ENCODE measurements at places on chromosomes 6 and 20.

GRCh38 chr20:16201191-16201590, 372.1 kb downstream of the KIF16B start:
- no peak for DNase-seq

GRCh38 chr6:26594730-26595632, 1.8 kb upstream of the ABT1 start:
- DNase-seq = no peak

- DNase-seq = no peak
These were observed 2.5 kb downstream of the PHACTR1 start for GRCh38 chr6:12719017-12719416.

DNA sequence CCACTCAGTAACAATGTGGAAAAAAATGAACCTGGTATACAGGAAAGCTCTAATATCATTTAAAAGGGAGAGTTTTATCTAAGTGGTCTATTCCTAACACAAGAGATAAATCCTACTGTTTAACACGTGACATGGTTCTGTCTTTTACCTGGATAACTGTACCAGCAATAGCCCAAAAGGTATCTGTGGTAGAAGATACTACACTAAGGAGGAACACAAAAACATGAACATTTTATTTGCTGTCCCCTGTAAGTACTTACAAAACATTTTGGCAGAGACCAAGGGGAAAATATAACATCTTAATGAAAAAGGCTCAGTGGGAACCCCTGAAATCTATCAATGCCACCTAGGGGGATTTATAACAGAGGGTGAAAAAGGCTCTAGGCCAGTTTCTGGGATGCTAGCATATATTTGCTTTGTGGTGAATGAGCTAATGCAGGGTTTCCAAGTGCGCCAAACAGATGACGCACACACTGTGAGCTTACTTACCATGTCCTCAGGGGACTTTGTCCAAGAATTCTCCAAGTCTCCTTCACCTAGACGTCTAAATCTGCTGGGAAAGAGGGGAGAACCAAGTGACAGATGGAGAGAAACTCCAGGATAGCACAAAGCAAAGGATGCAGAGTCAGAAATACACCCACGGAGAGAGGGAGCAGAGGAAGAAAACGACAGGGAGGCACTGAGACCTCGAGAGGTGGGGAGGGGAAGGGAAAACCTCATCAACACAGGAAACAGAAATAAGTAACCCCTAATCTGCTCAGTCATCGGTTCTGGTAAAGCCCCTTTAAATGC, 147.9 kb upstream of the PRND start:
- DNase-seq = peak; percentile 71

GRCh38 chr6:13328875-13329183, 492 bp upstream of the TBC1D7 start:
- DNase-seq = no peak

DNA sequence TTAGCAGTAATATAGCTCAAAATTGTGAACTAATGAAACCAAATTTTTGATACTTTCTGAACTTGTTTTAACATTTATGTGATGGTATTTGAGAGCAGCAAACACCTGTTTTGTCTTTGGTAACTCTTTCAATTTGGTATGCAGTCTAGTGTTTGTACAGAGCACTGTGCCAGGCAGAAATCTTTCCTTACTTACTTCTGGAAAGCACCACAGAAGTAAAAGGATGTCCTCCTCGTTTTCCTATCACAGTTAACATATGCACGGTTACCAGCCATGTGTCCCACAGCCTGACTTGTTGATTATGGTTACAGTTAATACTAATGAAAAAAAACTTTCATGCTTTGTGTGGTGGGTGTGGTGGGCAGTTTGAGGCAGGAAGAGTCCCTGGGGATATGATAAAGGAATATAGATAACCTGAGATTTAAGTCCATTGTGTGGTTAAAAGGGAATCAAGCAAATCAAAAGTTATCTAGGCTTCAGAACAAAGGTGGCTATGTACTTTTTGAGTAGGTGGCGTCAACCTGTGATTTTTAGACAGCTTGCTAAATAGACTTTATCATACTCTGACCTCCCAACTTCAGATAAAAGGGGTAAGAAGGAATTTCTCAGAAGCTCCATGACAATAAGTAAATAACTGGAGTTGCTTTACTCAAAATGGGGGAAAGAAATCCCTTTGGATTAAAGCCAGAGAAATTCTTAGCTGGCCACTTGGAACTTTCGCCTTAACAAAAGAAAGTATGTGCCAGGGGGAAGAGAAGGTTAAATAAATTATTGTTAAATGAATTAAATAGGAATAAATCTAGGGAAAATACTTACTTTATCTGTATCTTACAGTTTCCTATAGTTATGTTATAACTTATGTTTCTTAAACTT, 20.1 kb upstream of the COL10A1 start:
- no peak for DNase-seq

- no peak for DNase-seq
These were observed 108.1 kb downstream of the FAM50B start for GRCh38 chr6:3957321-3957720.

GRCh38 chr6:6515691-6516607, 72.6 kb upstream of the LY86 start:
- no peak for DNase-seq

DNA sequence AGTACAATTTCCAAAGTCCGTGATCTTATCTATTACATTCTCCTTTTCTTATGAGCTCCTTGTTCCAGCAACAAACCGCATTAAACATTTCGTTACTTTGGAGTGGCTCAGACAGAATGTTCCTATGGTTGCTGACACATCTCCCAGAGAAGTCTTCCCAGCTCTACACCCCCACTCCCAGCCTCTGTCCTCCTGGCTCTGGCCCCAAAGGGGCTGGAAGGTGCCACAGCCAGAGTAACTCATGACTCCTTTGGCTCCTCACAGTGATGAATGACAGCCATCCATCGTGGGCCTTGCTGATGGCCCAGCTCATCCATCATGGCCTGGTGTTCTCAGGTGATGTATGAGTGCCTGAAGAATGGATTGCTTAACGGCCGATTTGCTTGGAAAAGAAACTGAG, 203.0 kb downstream of the DHX35 start:
- no peak for DNase-seq

DNA sequence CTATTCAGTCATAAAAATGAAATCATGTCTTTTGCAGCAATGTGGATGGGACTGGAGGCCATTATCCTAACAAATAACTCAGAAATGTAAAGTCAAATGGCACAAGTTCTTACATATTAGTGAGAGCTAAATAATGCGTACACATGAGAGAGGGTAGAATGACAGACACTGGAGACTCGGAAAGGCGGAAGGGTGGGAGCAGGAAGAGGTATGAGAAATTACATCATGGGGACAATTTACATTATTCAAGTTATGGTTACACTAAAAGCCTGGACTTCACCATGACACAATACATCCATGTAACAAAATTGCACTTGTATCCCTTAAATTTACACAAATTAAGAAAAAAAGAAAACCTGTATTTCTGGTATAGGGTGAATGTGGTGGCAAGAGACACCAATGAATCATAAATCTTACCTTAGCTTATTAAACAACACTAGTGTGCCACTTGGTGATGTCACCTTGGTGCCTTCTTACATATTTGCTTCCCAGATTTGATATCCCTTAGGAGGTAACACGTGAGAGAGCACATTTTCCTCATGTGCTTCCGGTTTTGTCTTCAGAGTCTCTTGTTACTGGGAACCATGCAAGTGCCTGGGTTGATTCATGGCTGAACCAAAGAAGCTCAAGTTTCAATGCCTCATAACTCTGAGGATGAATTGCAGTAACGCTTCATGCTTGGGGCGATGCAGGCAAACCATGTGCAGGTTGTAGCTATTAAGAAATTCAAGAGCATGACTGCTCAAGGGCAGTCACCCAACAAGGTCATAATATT, 84.6 kb downstream of the DCDC2 start:
- DNase-seq = no peak

- DNase-seq = no peak
These were observed 78.1 kb downstream of the GRM4 start for GRCh38 chr6:34067814-34068213.

GRCh38 chr6:33299237-33299944, 649 bp upstream of the RGL2 start:
- DNase-seq = peak; percentile 77
